Osteoblast (primary cell): ENCODE measurements at places on chromosomes 3 and 15. TPM values are rescaled to one million over a fixed set of nuclear protein-coding genes. Genes with fewer than 3 reads are reported as not detected.

Gene ARPP21
- total RNA-seq = not detected in 2 replicates

Gene INAFM2
- 16.8 and 17.7 TPM in 2 replicates for total RNA-seq

Gene GPR27
- under 0.01 TPM in 1 of 2 replicates, not detected in the other for total RNA-seq

Gene ARL8B
- total RNA-seq = 90.8 and 96.9 TPM in 2 replicates

Gene ADIPOQ
- under 0.01 TPM in 2 replicates for total RNA-seq

Gene SEMA6D
- total RNA-seq = 8.0 and 16.2 TPM in 2 replicates

Gene COPS2
- total RNA-seq = 101 and 104 TPM in 2 replicates

Gene RFX7
- total RNA-seq = 7.6 and 8.5 TPM in 2 replicates

Gene DZIP1L
- total RNA-seq = 32.7 and 42.3 TPM in 2 replicates

Gene CGNL1
- 1.1 and 1.5 TPM in 2 replicates for total RNA-seq

Gene PROS1
- total RNA-seq = 87.5 and 97.4 TPM in 2 replicates

Gene MORC1
- total RNA-seq = not detected in 2 replicates

Gene IMPG2
- 0.29 and 0.36 TPM in 2 replicates for total RNA-seq

Gene C3orf85
- not detected in 2 replicates for total RNA-seq

Gene MLF1
- total RNA-seq = 14.1 and 16.2 TPM in 2 replicates

Gene SLC9C1
- not detected in 2 replicates for total RNA-seq

Gene MAP4
- total RNA-seq = 158 TPM in 2 replicates

Gene GOLGA6A
- under 0.01 TPM in 1 of 2 replicates, not detected in the other for total RNA-seq

Gene DTX3L
- 30.6 and 33.7 TPM in 2 replicates for total RNA-seq

Gene IL5RA
- not detected in 2 replicates for total RNA-seq
